Stimulated activated CD4-positive, alpha-beta T cell treated with anti-CD3 and anti-CD28 coated beads, TNF-alpha, amount 100 ng/mL, for 1 hour (primary cell): ENCODE measurements at places on chromosomes 7 and 10.

DNA sequence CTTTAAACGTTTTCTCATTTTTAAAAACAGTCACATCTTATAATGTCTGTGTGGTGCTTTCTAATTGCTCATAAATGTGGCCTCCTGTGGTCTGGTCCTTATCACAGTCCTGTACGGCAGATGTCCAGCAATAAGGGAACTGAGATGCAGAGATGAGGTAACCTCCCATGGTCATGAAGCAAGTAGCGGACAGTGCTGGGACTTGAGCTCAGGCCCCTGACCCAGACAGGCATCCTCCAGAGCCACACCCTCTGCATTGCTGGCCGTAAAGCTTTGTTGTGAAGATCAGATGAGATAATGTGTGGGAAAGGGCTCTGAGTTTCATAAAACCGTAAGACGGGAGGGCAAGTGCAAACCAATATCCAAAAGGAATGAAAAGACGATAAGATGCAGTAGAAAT, 48.2 kb downstream of the DYNC2I1 start:
- DNase-seq, result no peak

DNA sequence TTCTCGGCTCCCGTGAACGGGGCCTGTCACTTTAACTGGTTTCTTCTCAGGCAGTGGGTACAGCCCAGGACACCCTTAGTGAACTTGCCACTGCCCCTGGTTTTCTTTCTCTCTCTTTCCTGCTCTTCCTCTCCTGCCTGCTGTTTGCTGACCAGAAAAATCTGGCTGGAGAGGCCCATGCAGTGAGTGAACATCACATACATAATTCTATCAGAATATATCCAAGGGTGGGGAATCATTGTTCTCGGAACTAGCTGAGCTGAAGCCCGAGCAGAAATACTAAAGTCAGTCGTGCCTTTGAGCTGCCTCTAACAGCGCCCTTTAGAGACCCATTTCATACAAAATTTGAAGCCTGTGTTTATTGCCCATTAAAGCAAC, 501.5 kb upstream of the GALNT17 start:
- no peak for DNase-seq

- DNase-seq, result no peak
These were observed 90.0 kb downstream of the JCAD start for GRCh38 chr10:29969255-29970011.

DNA sequence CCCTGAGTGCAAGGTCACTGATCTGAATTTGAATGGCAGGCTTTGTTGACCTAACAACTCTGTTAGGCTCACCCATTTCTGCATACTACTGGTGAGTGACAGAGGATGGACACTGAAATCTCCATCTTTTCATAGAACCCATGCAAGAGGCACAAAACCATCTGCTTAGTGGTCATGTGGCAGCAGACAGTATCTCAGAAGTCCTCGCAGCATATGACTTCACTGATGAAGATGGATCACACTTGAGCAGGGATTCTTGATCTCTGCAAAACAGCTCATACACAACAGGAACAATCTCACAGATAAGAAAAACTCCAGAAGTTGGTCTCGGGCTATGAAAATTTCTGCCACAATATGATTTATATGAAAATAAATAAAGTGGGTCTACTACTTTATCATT, 487.9 kb downstream of the KCNMA1 start:
- DNase-seq, result no peak

DNA sequence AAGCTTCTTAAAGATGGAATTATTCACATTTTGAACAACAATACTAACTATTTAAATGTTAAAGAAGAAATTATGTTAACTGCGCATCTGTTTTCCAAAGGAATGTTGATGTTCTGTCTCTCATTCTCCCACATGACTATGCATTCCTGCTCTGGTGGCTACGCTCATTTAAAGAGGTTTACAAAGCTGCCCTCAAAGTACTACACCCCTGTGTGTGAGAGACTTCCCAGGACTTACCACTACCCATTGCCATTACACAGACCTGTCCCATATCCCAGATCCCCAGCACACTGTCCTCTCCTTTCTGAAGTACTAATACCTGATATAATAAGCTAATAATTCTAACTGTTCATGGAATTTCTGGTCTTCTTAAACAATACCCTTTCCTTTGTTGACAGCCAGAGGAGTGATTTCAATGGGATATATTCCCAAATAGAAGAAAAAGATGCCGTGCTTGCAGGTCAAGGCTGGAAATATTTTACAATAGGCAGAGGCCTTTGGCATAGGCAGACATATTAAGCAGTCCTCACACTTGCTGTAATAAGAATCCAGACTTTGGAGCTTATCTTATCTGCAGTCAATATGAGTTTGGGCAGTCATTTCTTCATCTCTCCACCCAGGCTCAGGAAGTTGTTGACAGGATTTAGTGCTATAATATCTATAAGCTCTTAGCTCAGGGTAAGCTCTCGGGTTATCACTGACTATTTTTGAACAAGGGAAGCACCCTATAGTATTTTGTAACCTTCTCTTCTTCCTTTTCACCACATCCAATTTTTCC, 12.2 kb downstream of the LIPF start:
- no peak for DNase-seq

- no peak for DNase-seq
These were observed 17.7 kb downstream of the SH2D4B start for GRCh38 chr10:80555415-80555814.
